ENCODE measurements at places on chromosomes 16 and 17.

GRCh38 chr17:48246612-48247011 is 139.0 kb downstream of the SNX11 start:
- DNase-seq: no peak

DNA sequence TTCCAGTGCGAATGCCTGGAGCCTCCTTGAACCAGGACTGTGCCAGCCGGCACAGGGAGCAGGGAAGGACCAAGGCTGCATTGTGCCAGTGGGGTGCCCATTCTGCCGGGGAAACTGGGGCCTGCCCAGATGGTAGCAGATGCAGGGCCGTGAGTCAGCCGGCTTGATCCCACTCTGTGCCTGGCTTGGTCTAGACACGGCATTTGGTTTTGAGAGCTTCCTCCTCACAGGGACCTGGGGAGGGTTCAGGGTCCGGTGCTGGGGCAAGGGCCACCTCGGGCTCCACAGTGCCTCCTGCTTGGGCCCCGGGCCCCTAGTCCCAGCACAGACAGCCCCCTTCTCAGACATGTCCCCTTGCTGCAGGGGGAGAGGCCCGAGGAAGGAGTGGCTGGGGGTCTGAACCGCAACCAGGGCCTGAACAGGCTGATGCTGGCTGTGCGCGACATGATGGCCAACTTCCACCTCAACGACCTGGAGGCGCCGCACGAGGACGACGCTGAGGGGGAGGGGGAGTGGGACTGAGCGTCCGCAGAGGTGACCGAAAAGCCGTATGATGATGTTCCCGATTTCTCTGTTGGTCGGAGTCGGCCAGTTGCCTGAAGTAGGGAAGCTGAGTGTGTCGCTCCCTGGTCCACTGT is 7.8 kb upstream of the MC1R start:
- no peak for DNase-seq

DNA sequence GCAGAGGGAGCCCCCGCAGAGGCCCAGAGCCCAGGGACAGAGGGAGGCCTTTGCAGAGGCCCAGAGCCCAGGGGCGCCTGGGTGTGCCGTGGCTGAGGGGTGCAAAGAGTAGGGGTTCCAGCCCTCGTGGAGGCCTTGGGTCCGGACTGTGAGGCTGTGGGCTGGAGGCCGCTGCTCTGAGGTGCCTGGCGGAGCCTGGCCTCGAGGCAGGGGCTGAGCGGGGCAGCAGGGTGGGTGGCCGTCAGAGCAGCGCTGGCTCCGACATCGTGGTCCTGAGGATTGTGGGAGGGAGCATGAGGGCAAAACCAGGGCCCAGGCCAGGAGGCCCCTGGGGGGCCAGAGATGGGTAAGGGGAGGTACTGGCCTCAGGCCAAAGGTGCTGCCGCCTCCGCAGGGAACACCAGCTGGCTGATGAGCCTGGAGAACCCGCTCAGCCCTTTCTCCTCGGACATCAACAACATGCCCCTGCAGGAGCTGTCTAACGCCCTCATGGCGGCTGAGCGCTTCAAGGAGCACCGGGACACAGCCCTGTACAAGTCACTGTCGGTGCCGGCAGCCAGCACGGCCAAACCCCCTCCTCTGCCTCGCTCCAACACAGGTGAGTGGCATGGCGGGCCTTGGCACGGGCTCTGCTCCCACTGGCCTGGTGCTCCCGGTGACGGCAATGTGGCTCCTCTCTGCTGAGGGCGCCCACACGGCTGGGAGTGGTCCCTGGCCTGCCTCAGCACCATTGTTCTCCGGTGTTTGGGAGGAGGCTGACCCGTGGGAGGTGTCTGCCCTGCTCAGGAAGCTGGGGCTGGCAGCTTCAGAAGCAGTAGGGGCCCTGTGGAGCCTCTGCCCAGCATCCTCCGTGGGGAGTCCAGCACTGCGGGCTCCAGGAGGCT is 33.7 kb downstream of the TSC2 start:
- no peak for DNase-seq

GRCh38 chr16:57475711-57476339 is 10.5 kb downstream of the DOK4 start:
- peak; percentile 95 for DNase-seq

DNA sequence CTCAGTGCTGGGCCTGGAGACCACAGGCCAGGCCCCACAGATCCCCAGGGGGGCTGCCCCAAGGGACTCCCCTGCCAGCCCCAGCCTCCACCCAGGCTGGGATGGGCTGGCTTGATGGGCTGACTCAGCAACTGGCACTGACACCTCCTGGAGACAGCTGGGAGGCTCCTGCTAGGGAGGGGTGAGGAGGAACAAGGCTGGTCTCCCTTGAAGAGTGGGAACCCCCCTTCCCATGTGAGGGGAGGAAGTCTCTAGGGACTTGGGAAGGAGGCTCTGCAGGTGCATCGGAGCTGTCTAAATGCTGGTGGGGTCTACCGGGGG is 10.4 kb downstream of the NHERF1 start:
- DNase-seq: no peak

GRCh38 chr17:81082177-81083073 is 47.5 kb downstream of the BAIAP2 start:
- no peak for DNase-seq

DNA sequence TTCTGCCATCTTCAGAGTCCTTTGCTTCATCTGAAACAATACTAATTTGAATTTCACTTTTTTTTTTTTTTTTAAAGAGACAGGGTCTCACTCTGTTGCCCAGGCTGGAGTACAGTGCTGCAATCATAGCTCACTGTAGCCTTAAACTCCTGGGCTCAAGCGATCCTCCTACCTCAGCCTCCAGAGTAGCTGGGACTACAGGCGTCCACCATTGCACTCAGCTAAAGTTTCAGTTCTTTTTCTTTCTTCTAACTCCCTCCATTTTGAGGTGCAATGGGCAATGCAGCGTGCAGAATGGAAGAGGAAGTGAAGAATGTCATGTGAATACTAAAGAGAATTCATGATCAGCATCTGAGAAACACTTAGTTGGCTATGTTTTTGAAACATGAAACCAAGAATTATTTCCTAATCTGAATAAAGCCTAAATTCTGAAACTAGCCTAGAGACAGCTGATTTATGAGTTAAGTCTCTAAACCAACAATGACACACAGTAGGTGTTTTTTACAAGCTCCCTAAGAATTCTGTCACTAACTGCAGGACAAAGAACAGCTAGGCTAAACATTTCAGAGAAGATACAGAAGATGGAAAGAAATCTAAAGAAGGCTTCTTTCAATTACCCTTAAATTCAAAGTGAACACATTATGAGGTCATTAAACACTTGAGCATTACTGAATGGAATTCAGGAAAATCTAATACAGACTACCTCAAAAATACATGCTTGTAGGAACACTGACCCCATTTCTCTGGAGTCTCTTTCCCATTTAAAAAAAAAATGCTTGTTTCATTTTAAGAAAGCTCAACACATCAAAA is 21.0 kb downstream of the SNN start:
- DNase-seq: no peak

- no peak for DNase-seq
Measured at GRCh38 chr17:2059547-2060384, 4.9 kb downstream of the HIC1 start.
